ENCODE measurements at places on chromosomes 6 and 20. TPM values are rescaled to one million over a fixed set of nuclear protein-coding genes. Genes with fewer than 3 reads are reported as not detected.

The OR2H2 gene
- not detected for total RNA-seq

The HLA-DRB1 gene
- 60.6 TPM for total RNA-seq

The BPIFB1 gene
- total RNA-seq, result 0.10 TPM

The SUMO4 gene
- total RNA-seq, result 2.6 TPM

The ECT2L gene
- total RNA-seq, result 0.16 TPM

DNA sequence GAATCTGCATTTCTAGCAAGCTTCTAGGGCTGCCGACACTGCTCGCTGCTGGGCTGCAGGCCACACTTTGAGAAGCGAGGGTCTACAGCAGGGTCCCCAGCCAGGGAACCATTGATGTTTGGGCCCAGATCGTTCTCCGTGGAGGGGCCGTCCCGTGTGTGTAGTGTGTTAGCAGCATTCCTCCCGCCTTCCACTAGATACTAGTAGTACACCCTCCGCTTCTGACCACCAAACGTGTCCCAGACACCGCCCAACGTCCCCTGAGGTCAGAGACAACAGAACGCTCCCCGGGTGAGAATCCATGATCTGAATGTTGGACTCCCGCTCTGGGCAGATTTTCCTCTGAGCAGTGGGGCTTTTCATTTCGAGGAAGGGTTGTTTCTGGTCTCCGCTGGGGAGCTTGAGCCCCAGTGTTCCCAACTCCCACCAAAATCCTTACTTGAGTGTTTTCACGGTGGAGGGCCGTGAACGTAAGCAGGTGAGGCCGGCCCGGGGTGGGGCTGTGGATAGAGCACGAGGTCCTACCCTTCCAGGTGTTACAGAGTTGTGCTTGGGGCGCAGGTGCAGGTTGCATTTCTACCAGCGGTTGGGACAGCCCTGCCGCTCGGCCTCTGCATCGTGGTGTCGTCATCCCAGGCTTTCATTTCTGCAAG is 124.6 kb downstream of the SYCP2 start:
- H3K4me3 ChIP-seq, result no peak overlapping the region
- no peak for DNase-seq
- no peaks in the 10 kb centered on the region for H3K27me3 ChIP-seq
- no peak overlapping the region for H3K27ac ChIP-seq

DNA sequence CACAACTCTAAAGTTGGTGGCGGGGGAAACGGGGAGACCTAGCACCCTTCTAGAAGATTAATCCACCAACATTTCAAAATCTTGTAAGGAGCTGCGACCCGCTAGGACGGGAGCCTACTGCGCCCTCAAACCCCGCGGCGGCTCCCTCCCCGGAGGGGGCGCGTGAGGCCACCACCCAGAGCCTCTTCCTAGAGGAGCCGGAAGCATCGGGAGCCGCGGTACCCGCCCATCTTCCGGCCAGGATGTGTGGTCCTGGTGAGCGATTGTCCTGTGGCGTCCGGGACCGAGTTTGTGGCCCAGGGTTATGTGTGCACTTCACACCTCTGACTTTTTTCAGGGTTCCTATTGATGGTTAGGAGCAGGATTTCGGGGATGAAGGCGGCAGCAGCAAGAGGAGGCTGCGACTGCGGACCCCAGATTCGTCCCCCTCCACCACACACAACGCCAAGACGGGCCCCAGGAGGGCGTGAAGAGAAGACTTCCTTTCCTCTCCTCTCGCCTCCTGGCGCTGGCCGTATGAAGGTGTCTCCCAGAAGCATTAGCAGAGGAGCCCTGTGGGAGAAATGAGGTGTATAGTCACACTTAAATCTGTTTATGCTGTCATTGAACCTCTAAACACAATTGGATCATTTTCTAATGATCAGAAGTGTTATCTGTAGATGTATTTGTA is 10.7 kb downstream of the ZNF165 start:
- H3K36me3 ChIP-seq, result no peaks in the 10 kb centered on the region
- no peak for DNase-seq
- H3K27me3 ChIP-seq, result no peaks in the 10 kb centered on the region
- no peak overlapping the region for H3K27ac ChIP-seq
- H3K4me3 ChIP-seq, result no peak overlapping the region
- H3K4me1 ChIP-seq, result no peaks in the 10 kb centered on the region

DNA sequence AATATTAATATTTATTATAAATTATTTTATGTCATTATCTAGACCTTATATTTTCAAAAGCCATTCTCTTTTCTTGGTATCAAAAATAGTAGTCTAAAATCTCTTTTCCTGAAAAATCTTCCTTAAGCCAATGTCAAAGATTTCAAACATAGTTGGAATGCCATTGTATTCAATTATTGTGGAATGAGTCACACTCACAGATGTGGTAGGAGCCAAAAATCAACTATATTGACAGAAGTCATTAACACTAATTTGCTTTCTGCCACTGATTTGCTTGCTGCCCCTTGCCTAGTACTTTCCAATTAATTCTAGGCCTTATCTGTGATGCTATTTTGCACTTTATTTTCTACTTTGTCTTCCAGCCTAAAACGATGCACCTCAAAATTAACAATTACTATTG is 1326.3 kb upstream of the GJE1 start:
- H3K36me3 ChIP-seq, result no peaks in the 10 kb centered on the region
- H3K4me3 ChIP-seq, result no peak overlapping the region
- H3K27me3 ChIP-seq, result no peaks in the 10 kb centered on the region
- no peak for DNase-seq

- no peaks in the 10 kb centered on the region for H3K27me3 ChIP-seq
- no peak overlapping the region for H3K4me3 ChIP-seq
- peak overlapping the region; percentile 65 for H3K27ac ChIP-seq
Measured at GRCh38 chr6:86715676-86716075, 221.7 kb upstream of the HTR1E start.

DNA sequence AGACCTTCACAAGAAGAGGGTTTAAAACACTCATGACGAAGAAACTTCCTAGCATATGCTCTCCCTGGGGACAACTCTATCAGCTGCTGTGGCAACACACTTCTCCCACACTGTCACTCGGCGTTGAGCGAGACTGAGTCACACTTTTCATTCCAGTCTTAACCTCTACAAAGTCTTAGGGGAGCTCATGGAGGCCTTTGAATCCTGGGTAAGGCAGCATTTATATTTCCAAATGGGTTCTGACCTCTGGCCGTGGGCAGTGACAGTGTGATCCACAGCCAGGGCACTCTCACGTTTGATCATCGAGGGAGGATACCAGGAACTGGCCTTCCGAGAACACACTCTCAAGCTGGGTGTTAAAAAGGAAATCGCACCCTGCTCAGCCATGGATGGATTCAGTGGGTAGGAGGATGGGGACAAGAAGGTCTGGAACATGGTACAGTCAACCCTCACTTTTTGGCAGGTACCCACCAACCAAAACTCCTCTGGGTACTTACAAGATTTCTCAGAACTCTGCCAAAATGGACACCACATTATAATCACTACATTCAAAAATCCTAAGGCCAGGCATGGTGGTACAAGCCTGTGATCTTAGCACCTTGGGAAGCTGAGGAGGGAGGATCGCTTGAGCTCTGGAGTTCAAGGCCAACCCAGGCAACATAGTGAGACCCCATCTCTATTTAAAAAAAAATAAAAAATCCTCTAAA is 19.6 kb downstream of the RRBP1 start:
- H3K27me3 ChIP-seq, result no peaks in the 10 kb centered on the region
- H3K4me1 ChIP-seq, result peaks cover 20% of the 10 kb centered on the region
- H3K4me3 ChIP-seq, result no peak overlapping the region
- peak overlapping the region; percentile 52 for H3K27ac ChIP-seq
- no peak for DNase-seq

DNA sequence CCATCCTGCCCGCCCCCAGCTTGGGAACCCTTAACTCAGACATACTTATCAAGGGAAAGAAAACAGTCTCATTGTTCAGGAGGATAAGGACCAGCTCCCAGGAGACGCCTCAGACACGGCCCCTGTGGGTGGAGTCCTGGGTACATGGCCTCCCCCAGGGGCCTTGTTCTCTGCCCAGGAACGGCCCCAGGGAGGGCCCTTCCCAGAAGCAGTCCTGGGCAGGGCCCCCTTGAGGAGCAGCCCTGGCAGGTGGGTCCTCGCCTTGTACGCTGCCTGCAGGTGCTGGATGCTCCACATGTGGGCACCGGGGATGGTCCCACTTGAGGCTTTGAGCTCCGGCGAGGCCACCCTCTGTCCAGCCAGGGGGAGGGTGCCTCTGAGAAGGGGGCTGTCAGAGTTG is 4.5 kb upstream of the GATA5 start:
- no peak overlapping the region for H3K4me3 ChIP-seq
- peaks cover 4% of the 10 kb centered on the region for H3K27me3 ChIP-seq
